ENCODE measurements at places on chromosomes 13 and 19. TPM values are rescaled to one million over a fixed set of nuclear protein-coding genes. Genes with fewer than 3 reads are reported as not detected.

DNA sequence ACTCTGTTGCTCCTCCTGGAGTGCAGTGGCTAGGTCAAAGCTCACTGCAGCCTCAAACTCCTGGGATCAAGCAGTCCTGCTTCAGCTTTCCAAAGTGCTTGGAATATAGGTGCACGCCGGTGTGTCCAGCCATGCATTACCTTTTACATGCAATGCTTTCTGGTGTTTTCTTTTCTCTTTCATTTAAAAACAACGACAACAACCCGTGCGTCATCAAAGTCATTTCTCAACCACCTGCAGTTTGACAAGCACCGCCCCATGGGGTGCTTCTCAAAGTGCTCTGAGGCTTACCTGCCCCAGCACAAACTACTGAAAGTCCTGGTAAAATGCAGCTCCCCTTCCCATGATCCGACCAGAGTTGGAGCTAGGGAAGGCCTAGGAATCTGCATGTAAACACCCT, 7.1 kb downstream of the QTRT1 start:
- H3K36me3 ChIP-seq, result peaks cover 35% of the 10 kb centered on the region
- no peak for DNase-seq
- H3K27me3 ChIP-seq, result no peaks in the 10 kb centered on the region
- H3K4me1 ChIP-seq, result no peaks in the 10 kb centered on the region
- H3K4me3 ChIP-seq, result no peak overlapping the region
- H3K27ac ChIP-seq, result no peak overlapping the region

Gene IRGC
- not detected for polyA plus RNA-seq

DNA sequence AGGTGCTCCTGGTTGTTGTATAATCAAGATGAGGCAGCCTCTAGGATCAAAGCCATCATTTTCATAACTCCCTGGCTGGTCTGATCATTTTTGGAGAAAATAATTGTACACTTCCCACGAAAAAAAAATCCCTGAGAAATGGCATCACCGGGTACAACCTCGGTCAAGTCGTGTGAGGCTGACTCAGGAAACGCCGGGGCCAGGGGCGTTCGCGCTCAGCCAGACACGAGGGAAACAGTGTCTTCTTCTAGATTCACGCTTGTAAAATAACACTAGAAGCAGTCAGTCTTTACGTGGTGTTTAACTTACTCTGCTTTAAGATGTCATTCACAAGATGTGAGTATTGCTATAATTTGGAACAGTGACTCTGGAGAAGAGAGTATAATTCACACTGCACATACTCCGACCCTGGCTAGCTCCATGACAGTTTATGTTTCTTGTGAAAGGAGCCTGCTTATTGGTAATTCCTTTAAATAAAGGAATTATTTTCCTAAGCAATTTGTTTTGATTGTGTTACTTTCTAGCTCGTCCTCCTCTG, 109.0 kb upstream of the SOX1 start:
- H3K4me1 ChIP-seq, result no peaks in the 10 kb centered on the region
- H3K36me3 ChIP-seq, result no peaks in the 10 kb centered on the region
- no peak overlapping the region for H3K4me3 ChIP-seq
- DNase-seq, result no peak

- DNase-seq, result no peak
- no peak overlapping the region for H3K4me3 ChIP-seq
- no peak overlapping the region for H3K27ac ChIP-seq
- peaks cover 27% of the 10 kb centered on the region for H3K4me1 ChIP-seq
- no peaks in the 10 kb centered on the region for H3K27me3 ChIP-seq
Measured at GRCh38 chr19:8302734-8303133, 5.4 kb downstream of the CD320 start.

DNA sequence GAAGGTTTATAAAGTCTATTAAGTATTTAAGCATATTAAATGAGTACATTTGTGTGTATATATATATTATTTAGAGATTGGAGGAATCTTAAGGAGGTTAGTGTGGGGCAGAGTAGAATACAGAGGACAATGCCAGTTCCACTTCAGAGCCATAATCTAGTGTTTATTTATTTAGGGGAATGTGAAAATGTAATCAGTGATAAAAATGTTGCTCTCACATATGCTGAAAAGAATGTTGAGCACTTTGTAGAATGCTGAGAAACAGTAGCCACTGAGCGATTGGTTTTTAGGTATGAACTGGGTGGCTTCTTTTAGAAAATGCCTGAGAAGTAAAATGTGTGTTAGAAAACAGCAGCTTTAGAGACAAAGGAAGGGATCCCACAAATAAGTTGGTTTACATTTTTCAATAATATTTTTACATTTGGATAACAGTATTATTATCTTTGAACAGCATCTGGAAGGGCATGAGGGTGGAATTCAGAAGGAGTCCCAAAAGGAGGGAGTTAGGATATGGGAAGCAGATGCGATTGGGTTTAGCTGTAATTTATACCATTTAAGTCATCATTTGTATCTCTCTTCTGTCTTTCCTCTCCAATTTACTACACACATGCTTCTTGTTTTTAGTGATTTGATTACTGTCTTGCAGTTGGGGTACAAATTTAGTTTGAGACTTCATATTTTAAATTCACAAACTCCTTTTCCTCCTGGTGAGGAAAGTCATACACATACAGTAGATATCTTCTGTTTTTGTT, 68.6 kb downstream of the NDFIP2 start:
- no peaks in the 10 kb centered on the region for H3K36me3 ChIP-seq
- H3K27ac ChIP-seq, result no peak overlapping the region
- DNase-seq, result no peak
- no peaks in the 10 kb centered on the region for H3K27me3 ChIP-seq
- peaks cover 10% of the 10 kb centered on the region for H3K4me1 ChIP-seq
